Naive thymus-derived CD4-positive, alpha-beta T cell (primary cell): ENCODE measurements at places on chromosomes 2 and 18. TPM values are rescaled to one million over a fixed set of nuclear protein-coding genes. Genes with fewer than 3 reads are reported as not detected.

GRCh38 chr2:71063216-71063615 lies 5.2 kb upstream of the NAGK start:
- H3K36me3 ChIP-seq = no peaks in the 10 kb centered on the region
- peaks cover 3% of the 10 kb centered on the region for H3K27me3 ChIP-seq
- no peak for DNase-seq
- no peak overlapping the region for H3K27ac ChIP-seq
- H3K4me3 ChIP-seq = no peak overlapping the region
- peaks cover 4% of the 10 kb centered on the region for H3K4me1 ChIP-seq

ASB18 gene
- total RNA-seq = not detected in 2 replicates

- H3K27ac ChIP-seq = no peak overlapping the region
- H3K27me3 ChIP-seq = no peaks in the 10 kb centered on the region
- no peak for DNase-seq
- no peak overlapping the region for H3K4me3 ChIP-seq
These were observed 610.0 kb downstream of the KCNJ3 start for GRCh38 chr2:155308367-155309009.

DNA sequence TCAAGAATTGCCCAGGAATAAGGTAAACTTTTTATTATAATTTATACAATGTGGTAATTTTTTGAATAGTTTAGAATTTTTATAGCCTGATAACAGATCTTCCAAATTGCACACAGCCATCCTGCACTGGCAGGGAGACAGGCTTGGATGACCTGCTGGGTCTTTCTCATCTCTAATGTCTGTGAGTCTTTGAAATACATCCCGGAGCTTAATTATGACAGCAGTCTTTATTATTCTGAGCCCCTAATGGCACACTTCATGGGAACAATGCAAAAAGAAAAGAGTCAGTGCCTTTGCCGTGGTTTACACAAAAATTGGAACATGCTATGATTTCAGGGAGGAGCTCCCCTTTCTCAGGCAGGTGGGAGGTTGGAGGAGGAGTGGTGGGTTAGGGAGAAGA lies 71.0 kb downstream of the TMEM182 start:
- H3K27ac ChIP-seq = no peak overlapping the region
- no peak overlapping the region for H3K4me3 ChIP-seq
- no peaks in the 10 kb centered on the region for H3K27me3 ChIP-seq
- H3K4me1 ChIP-seq = no peaks in the 10 kb centered on the region
- no peak for DNase-seq

DNA sequence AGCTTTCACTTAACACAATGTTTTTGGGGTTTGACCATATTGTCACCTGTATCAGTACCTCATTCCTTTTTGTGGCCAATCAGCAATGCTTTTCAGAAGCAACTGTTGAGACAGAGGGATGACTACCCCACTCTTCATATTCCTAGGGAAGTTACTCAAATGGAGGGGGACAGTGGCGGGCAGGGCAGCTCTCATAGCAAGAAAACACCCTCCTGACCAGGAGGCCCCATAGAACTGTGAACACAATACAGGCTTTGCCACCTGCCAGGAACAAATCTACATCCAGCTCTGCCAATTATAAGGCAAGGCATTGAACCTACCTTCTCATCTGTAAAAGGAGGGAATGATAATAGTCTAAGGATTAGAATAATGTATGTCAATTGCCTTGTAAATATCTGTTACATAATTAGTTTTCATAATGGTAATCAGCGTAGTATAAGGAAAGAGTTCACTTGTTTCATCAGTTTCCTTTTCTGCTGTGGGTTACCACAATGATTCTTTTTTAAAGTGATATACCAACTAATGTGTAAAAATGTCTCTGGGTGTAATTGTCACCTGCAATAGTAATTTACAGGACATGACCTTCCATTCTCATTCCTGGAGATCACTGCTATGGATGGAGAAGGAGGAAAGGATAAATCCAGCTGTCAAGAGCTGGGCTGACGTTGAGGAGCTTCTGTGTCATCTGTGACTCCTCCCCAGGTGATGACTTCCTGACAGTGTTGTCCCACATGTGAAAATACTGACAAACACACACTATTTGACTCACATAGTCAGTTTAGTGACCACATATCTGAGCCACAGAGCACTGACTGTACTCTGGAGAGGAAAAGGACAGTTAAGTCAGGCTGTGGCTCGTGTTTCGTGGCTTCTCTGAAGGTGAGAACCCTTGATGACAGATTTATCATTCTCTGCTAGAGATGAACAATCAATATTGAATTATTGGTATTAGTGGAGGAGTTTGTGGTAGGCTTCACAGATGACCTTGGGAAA lies 13.5 kb downstream of the ALPK2 start:
- peak overlapping the region; percentile 65 for H3K27ac ChIP-seq
- DNase-seq = peak; percentile 59
- no peaks in the 10 kb centered on the region for H3K36me3 ChIP-seq
- peak overlapping the region; percentile 11 for H3K4me3 ChIP-seq

DNA sequence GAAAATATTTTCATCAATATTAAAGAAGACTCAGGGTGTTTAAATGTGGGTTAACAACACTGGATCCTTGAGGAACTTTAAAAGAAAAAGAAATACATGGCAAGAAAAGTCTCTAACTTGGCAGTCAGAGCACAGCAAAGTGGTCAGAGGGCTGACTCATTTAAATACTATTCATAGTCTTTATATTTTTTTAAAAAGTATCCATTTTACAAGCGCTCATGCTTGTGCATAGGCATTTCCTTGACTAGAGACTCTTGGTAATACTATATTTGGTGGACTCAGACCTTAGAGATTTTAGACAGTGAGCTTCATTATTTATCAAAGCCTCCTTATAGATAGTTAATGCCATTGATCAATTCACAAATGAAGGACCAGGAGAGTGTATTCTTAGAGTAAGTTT lies 110.2 kb downstream of the ABCA12 start:
- H3K4me3 ChIP-seq = no peak overlapping the region
- H3K4me1 ChIP-seq = no peaks in the 10 kb centered on the region
- no peaks in the 10 kb centered on the region for H3K27me3 ChIP-seq
- no peak for DNase-seq

GALR1 gene
- not detected for total RNA-seq

DNA sequence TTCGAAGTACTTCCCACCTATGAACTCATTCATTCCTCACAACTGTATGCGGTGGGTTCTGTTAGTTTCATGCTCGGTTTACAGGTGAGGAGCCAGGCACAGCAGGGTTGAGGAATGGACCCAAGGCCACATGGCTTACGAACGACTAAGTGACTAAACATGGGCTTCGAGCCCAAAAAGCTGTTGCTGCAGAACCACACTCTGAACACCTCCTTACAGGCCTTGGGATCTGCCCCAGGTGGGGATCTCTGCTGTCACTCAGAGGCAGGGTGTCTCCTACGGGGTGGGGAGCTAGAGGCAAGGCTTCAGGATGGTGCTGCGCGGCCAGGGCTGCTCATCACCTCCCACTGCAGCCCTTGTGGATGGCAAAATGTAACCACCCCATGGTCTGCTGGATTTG lies 80.9 kb downstream of the TSHZ1 start:
- no peak overlapping the region for H3K4me3 ChIP-seq
- no peak for DNase-seq
- no peaks in the 10 kb centered on the region for H3K4me1 ChIP-seq
- no peak overlapping the region for H3K27ac ChIP-seq

GRCh38 chr2:6554466-6554865 lies 311.2 kb downstream of the CMPK2 start:
- H3K27me3 ChIP-seq = no peaks in the 10 kb centered on the region
- H3K4me1 ChIP-seq = no peaks in the 10 kb centered on the region
- H3K4me3 ChIP-seq = no peak overlapping the region
- H3K27ac ChIP-seq = no peak overlapping the region

GRCh38 chr2:176746411-176746810 lies 466.2 kb upstream of the HNRNPA3 start:
- no peaks in the 10 kb centered on the region for H3K4me1 ChIP-seq
- H3K27ac ChIP-seq = no peak overlapping the region
- H3K27me3 ChIP-seq = no peaks in the 10 kb centered on the region
- no peak for DNase-seq
- H3K36me3 ChIP-seq = no peaks in the 10 kb centered on the region

GKN2 gene
- not detected for total RNA-seq

DNA sequence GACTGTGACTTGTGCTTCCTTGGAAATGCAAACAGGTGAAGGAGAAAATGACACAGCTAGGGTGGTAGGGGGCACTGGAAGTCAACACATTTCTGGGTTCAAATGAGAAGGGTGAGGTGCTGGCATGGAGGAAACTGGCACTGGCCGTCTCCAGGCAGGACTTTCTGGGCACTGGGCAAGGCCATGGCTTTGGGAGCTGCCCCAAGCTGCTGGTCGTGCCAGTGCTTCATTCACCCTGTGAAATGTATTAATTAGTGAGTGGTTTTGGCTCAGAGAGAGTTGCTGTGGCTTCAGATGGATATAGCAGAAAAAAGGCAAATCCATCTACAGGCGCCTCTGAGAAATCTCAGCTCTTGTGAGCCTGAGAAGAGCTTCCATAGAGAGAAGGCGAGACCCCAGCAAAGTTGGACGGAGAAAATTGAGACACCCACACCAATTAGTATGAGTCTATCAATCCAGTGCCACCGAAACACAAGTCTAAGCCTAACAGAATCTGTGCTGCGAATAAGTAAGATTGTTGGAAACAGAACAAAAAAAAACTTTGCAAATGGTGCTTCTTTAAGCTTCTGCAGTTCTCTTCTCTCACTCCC lies 202.1 kb upstream of the TNP1 start:
- H3K4me1 ChIP-seq = no peaks in the 10 kb centered on the region
- no peaks in the 10 kb centered on the region for H3K27me3 ChIP-seq
- no peaks in the 10 kb centered on the region for H3K36me3 ChIP-seq

DNA sequence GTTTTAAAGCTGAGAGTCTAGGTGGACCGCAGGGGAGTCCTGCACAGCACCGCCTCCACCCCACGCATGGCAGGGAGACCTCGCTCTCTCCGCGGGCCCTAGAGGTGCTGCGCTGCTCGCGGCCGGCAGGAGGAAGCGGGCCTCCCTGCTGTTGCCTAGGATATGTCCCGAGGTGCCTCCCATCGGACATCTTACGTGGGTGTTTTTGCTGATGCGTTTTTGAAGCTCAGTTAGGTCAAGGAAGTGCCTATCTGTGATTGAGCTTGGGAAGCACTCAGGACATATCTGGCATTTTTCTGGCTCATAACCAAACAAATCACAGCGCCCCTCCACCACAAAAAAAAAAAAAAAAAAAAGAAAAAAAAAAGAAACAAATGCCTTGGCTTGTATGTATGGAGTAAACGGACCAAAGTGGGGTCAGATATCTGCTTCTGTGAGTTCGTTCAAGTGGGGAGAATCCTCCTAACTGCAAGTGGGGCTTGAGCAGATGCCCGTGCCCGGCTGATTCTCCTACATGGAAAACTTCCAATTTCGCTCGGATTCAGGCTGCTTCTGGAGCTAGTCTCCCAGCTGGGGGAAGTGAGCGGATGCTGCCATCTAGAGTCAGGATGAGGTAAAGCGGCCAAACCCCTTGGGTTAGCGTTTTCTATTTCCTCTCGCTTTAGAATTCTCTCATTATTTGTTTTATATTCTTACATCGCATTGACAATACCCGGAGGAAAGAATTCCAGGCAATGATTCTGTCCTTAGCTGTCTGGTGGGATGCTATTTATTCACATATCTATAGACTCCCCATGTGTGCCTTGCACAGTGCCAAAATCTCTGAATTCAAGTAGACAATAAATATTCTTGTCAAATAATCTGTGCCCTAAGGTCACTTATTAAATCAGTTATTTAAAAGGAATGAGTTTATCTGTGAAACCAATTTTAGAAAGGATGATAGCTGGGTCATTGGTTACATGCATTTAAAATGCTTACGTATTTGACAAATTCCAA lies 95.3 kb downstream of the CD8B2 start:
- H3K4me3 ChIP-seq = peak overlapping the region; percentile 56
- no peaks in the 10 kb centered on the region for H3K27me3 ChIP-seq
- no peak overlapping the region for H3K27ac ChIP-seq
- no peaks in the 10 kb centered on the region for H3K4me1 ChIP-seq
- H3K36me3 ChIP-seq = no peaks in the 10 kb centered on the region
